Ecto neural progenitor cell (in vitro differentiated cells): ENCODE measurements at places on chromosomes 3 and 15.

- no peak for DNase-seq
Observed at GRCh38 chr3:4856564-4856963, 122.7 kb upstream of the BHLHE40 start.

- no peak for DNase-seq
Observed at GRCh38 chr15:88152672-88153071, 103.9 kb downstream of the NTRK3 start.

GRCh38 chr3:76198086-76198485 is 412.7 kb upstream of the ZNF717 start:
- no peak for DNase-seq

DNA sequence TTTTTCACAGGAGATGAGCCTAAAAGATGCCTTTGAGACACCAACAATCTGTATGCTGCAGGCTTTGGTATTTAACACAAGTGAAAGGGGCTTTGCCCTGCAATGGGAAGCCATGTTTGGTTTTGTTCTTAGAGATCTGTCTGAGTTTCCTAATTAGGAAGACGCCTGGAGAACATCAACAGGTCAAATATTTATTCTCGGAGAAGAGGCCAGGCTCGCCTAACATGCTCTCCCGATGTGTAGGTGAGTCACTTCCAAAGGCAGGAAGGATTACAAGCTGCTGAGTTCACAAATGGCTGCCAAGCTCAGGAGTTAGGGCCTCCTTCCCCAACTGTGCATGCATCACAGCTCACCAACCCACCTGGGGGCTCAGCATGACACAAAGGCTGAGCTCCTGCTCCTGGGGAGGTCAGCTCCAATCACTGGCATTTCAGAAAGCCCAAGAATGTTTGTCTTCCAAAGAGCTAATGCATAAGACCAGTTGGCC is 119.5 kb upstream of the PRICKLE2 start:
- no peak for DNase-seq
